ENCODE measurements at places on chromosomes 7 and 10.
A peak's percentile ranks its signal among the peaks of the same experiment; 100 is the strongest.

DNA sequence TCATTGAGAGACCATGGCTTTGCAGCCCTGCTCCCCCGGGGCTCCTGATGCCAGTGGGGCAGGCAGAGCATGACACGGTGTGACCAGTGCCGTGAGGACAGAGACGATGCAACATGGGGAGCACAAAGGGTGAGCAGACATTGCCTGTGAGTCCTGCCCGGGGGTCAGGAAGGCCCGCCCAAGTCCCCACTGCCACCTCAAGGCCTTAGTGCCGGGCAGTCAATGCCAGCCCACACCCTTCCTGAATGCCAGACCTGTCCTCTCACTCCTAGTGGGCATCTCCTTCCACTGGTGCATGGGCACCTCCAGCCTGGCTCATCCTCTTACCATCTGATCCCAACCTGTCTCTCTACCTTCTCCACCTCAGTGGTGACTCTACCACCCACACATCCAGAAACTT, 157.9 kb upstream of the ZMIZ1 start:
- no peak for DNase-seq

DNA sequence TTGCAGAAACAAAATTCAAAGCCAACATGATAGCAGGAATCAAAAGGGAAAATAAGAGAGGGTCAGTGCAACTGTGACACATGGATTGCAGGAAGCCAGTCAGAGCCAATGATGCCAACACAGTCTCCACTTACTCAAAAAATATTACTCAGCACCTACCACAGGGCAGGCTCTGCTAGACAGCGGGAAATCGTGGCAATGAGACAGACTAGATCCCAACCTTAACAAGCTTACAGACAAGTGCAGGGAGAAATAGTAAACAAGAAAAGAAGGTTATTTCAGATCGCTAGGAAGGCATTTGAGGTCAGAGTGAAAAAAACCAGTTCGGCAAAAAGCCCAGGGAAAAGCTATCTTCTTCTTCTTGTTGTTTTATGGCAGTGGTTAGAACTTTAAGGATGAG, 45.2 kb upstream of the NPFFR1 start:
- DNase-seq, result no peak

DNA sequence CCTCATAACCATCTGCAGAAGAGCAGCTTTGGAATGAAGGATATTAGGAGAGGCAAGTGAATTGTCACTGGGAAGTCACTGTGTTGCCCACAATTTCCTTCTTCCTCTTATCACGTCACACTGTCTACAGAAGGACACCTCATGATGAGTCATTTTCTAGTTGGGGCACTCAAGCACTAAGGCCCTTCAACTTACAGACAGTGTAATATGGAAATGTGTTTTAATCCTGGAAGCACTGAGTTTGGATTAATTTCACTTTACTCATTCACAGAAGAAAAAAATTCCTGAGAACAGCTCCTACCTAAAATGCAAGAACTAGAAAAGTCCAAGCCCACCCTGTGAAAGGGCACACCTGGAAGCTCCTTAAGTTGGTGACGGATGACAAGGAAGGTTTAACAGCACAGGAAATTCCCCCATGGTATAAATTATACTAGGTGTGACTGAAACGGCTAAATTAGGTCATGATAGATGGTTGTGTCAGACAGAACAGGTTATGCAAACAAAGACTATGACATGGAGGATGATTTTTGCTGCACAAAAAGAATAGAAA, 56.6 kb downstream of the PARD3 start:
- peak; percentile 54 for DNase-seq

GRCh38 chr10:70174058-70174741, 3.9 kb upstream of the SAR1A start:
- no peak for DNase-seq

- DNase-seq, result peak; percentile 3
Observed at GRCh38 chr10:100743626-100744135, 1.7 kb upstream of the PAX2 start.

DNA sequence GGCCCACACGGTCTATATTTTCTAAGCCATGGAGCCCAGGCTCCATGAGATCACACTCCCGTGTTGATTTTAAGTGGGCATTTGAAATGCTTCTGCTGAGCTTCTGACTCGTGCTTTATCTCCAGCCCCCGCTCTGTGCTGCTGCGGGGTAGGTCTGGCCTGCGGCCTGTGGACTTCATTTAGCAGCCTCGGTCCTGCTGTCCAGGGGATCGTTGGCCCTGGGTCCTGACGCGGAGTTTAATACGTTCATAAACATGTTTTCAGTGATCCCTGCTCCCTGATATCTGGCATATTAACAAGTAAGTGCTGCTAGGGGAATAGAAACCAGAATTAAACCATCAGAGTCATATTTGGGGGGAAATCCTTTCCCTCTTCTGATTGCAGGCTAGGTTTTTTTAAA, 540.3 kb upstream of the MGMT start:
- DNase-seq, result no peak

- DNase-seq, result no peak
Observed at GRCh38 chr7:102077081-102077480, 209.6 kb upstream of the SH2B2 start.

- peak; percentile 10 for DNase-seq
Observed at GRCh38 chr10:7027913-7028808, 382.7 kb downstream of the SFMBT2 start.

All from retinal pigment epithelial cell (primary cell).